ENCODE measurements at places on chromosomes 4 and X.

GRCh38 chr4:98745366-98745765, 87.0 kb upstream of the TSPAN5 start:
- no peak for DNase-seq

- DNase-seq = no peak
These were observed 43.0 kb upstream of the ARHGAP24 start for GRCh38 chr4:85431881-85432485.

DNA sequence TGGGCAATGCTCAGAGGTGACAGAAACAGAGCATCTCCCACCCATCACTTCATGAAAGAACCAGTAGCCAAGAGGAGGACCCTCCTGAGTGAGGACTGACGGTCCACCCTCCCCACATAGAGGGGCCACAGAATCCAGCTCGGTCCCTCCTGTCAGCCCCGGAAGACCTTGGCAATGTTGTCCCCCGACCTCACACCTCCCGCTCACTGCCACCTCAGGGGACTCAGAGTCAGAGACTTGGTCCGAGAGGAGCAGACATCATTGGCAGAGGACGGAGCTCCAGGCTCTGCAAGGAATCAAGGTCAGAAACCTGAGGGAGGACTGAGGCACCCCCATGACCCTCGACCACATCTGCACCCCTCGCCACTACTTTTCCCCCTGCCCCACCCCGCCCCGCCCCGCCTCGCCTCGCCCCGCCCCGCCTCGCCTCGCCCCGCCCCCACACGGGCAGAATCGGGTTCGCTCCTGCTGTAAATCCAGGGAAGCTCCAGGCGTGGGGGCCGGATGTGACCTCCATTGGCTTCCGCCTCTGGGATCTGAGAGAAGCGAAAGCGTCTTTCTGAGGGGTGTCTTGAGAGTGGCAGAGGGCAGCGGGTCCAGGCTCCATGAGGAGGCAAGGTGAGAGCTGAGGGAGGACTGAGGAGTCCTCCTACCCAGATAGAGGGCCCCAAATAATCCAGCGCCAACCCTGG, at the start of gene MAGEA11:
MAGEA11 (plus strand) TSS at position 516 of the 692 bp plus-strand sequence. CDS start 1,100 bp downstream, outside the sequence.
- DNase-seq = no peak

GRCh38 chrX:46599051-46599560, 25.5 kb downstream of the CHST7 start:
- no peak for DNase-seq

DNA sequence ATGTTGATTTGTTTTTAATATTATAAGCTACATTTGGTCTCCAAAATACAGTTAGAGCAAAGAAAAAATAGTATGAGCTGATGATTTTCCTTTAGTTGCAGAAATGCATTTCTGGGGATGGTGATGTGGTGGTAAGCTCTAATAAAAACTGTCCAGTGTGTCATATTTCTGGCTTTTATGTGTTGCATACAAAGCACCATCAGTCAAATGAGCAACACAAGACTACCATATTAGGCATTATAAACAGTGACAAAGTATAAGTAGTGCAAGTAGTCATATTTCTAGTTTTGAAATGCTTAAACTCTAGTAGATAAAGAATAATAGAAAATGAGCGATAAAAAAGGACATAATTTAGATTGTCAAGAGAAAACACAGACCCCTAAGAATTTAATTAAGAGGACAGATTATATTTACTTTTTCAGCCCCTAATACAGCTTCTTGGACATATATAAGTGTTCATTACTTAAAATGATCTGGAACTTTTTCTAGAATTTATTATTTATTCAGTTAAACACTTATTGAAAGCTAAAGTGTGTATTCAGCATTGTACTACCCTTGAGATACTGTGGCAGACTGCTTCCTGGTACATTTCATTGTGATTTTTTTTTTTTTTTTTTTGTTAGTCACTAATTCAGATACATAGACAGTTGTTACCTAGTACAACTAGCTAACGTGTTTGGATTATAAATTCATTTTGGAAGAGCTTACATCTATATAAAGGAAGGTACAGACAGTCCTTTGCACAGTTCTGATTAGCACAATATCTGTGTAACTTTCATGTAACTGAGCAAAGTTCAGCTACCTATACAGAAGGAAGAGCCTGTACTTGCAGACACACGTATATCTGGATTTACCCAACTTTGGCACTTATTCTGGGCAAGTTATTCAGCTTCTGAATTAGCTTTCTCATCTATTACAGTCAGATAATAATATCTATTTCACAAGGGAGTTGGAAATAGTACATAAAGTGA, 22.3 kb downstream of the RAP1GDS1 start:
- DNase-seq = no peak

- no peak for DNase-seq
These were observed 1115.3 kb downstream of the PDHA2 start for GRCh38 chr4:96955226-96955625.

GRCh38 chr4:180203349-180203748, 2039.9 kb upstream of the TENM3 start:
- no peak for DNase-seq

DNA sequence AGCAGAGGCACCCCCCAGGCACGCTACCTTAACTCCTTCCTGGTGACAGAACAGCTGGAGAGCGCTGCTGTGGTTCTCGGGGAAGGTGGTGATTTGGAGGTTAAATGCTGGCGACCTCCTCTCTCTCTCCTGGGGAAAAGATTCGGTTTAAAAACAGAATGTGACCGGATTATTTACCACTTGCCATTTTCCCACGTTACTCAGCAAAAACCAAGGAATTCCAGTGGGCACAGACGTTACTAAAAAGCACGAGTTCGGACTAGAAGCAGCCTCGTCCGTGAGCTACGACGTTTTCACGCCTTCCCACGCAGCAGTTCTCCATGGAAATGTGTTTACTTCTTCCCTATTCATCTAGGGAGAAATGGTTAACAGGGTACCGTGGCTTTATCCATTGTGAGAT, 32.3 kb upstream of the C4orf50 start:
- DNase-seq = no peak

GRCh38 chr4:183366206-183366835, 44.1 kb upstream of the CLDN24 start:
- DNase-seq = no peak

GRCh38 chr4:59537246-59537886, 1662.8 kb upstream of the ADGRL3 start:
- DNase-seq = no peak

DNA sequence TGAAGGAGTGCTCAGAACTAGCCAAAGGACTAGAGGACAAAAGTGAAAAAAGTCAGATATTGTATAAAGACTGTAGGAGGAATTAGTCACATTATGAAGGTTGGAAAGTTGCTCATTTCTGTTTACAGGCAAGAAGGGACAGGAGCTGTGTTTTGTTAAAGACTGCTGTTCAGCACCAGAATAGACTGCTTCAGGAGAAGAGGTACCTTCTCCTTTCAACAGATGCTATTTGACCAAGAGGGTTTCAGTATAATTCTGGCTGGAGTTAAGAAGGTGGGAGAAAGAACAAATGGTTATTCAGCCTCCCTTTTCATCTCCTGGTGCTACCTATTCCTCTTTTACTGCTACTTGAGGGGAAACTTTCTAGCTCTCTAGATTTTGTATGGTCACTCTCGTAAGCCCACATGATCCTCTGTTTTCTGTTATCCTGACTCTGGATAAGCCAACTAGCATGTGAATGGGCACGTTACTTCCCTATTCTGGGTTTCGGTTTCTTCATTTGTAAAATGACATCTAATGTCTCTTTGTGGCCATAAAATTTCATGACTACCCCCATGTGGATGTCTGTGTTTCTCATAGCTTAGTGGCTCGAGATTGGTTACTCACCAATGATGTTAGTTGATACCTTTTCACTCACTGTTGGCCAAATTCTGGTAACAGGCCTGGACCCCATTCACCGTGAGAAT, 68.9 kb downstream of the SH2D1A start:
- no peak for DNase-seq

DNA sequence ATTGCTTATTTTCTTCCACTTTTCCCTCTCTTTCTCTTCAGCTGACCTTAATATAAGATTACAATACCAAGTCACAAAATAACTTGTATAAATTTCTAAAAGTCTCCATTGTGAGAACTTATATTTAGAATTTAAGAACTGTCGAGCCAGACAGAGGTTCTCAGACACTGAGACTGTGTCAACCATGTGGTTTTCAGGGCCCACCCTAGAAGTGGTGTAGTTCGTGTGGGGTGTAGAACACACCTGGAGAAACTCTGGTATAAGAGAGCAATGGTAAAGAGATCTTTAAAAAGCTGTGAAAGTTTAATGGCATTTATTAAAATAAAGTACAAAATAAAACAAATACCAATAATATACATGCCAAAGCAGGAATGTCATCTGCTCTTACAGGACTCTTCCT, 19.7 kb downstream of the CPEB2 start:
- no peak for DNase-seq

GRCh38 chr4:75030649-75031235, 97.8 kb downstream of the PARM1 start:
- DNase-seq = no peak

DNA sequence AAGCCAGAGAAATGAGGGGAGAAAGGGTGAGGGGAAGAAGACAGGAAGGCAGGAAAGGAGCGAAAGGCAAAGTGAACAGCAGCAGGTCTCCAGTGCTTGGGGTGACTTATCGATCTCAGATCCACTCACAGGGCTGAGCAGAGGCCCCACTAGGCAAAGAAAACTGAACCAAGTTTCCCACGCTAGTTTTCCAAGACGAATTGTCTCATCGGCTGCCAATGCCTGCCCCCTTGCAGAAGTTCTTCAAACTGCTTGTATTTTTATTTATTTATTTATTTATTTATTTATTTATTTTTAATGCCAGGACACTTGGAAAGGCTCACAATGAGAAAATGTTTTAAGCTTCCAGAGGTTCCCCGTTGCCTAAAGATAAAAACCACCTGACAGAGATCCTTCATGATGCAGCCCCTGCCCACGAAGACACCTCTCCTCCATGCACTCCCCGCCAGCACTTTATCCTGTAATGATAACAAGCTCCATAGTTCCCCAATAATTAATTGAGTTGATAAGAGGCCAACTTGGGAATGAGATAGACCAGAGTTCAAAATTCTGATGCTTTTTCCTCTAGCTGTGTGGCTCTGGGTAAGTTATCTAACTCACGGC, 43.2 kb downstream of the QDPR start:
- no peak for DNase-seq

DNA sequence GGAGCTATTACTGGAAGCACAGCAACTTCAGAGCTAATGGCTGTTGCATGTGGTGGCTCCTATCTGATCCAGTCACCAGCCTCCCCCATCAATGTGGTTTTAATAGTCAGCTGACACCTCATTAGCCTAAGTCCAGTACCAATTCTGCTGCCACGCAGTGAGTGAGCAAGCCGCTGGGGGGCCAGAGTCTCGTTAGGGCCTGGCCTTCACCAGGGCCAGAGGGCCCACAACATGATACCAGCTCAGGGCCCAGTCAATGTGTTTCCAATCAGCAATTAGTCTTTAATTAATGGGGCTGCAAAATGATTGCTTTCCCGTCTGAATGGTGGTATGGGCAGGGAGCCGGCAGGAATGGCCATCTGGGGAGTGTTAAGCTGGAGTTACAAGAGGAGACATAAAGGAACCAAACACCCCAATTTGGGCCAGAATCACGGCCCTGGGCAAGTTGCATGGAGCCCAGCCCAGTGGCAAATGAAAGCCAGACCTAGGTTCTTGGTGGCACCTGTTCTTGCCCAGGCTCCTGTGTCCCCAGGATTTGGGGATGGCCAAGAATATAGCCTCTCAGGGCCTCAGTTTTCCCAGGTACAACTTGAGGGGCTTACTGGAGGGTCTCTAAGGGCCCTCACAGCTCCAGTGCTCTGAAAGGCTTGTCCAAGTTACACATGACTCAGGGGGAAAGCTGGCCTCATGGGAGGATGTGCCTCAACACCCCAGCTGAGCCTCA, 119.2 kb downstream of the EFNB1 start:
- no peak for DNase-seq

- DNase-seq = no peak
These were observed 98.4 kb upstream of the TENM3 start for GRCh38 chr4:182144626-182145333.

GRCh38 chr4:80172203-80172602, 25.1 kb upstream of the PRDM8 start:
- DNase-seq = no peak

DNA sequence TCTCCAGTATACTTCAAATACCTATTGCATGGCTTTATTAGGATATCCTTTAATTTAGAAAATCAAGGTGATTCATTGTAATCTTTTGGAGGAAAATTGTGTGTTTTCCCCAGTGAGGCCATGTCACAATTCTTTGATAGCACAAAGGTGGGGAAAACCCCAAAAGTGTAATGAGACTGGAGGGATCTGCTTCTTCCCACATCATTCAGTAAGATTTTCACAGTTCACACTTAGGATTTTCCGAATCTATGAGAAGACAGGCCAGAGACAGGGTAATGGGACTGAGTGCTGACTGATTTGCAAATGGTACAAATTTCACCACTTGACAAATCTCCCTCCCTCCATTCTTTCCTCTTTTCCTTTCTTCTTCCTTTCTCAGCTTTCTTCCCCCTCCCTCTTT, 181.1 kb downstream of the MGST2 start:
- no peak for DNase-seq

GRCh38 chr4:126130215-126130614, 815.5 kb downstream of the FAT4 start:
- DNase-seq = no peak

DNA sequence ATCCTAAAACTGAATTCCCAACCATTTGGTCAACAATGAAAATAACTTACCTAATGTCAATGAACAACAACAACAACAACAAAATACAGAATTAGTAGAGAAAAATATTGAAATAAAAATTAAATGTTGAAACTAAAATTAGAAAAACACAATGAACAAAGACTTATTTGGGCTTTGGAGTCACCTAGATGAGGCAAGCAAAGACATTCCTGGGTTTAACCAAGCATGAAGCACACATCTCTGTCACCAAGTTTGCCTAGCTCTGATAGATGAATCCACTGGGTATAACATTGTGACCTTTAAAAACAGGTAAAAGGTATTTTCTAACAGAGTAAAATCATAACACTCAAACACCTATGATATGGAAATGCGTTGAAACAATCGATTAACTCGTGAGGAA, 13.2 kb upstream of the SYTL5 start:
- no peak for DNase-seq

DNA sequence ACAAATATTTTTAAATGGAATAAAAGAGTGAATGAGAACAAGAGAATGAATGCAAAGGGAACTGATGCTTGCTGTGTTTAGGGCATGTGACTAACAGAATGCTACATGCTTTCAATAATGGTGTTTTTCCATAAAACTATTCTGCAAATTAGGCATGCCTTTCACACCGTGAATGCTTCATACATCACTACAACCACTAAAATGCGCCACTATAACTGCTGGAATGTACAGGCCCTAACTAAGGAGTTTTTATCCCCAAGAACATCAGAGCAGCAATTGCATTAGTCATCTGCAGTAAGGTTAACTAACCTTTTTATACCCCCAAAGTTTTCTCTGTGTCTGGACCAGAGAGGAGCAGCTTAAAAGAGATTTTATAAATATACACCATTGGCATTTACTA, 190.4 kb downstream of the ARAP2 start:
- DNase-seq = no peak

DNA sequence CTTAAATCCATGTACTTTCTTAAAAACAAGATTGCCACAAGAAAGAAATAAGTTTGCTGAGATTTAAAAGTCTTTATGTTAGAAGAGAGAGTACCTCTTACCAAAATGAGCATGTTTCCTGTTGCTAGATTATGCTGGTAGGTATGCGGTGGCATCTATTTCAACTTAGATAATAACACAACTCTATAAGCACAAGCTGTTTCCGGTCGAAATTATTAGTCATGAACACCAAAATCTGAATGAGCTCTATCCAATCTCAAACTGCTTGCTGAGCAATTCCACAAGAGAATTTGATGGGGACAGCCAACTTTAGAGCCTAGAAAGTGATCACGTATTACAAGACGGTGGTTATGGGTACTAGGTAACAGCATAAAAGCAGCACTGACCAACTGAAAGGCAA, 49.3 kb downstream of the CBR4 start:
- no peak for DNase-seq

GRCh38 chr4:181569553-181569952, 673.6 kb upstream of the TENM3 start:
- DNase-seq = no peak
